Activated CD8-positive, alpha-beta memory T cell treated with anti-CD3 and anti-CD28 coated beads, Interleukin-2, amount 50 U/mL, for 48 hours (primary cell): ENCODE measurements at places on chromosomes 6 and 20.

- no peak for DNase-seq
Observed at GRCh38 chr6:22353101-22353500, 56.3 kb upstream of the PRL start.

DNA sequence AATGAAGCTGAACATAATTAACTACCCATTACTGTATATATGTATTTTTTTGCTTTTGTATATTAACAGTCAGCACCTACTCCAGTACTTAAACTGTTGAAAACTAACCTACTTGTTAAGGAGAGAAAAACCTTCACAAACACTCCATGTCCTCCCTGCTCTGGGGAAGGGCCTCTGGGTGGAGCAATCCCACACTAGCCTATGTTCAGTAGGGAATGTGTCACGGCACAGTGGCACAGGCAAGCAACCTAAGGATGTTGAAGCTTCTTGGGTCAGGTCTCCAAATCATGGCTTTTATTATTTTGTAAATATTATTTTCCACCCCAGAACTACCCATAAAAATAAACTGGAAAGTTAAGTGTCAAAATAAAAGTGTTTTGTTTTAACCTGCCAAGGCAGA is 5.3 kb downstream of the MAN1A1 start:
- no peak for DNase-seq

GRCh38 chr20:47465335-47466090 is 36.2 kb upstream of the NCOA3 start:
- DNase-seq: no peak

GRCh38 chr6:145336119-145336518 is 399.2 kb downstream of the EPM2A start:
- no peak for DNase-seq

GRCh38 chr20:20465252-20465651 is 97.3 kb downstream of the INSM1 start:
- DNase-seq: no peak

- DNase-seq: no peak
Observed at GRCh38 chr6:21791581-21791980, 198.0 kb downstream of the SOX4 start.

DNA sequence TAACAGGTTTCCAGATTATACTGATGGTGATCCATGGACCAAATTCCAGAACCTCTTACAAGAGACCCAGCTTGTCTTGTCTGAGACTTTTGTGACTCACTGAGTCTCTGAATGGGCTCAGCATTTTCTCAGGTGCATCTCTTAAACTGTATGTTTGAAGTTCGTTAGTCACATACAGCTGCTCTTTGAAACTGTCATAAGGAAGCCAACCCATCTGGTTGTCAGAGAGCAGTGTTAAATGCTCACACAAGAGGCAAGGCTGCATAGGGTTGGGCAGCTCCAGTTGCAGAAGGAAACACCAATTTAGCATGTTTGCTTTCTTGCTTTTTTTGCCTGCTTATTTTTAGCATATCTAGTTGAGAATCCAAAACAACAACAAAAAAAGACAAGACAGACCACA is 47.1 kb downstream of the TRIM27 start:
- DNase-seq: no peak

GRCh38 chr20:44302736-44303135 is 8.3 kb downstream of the FITM2 start:
- no peak for DNase-seq

DNA sequence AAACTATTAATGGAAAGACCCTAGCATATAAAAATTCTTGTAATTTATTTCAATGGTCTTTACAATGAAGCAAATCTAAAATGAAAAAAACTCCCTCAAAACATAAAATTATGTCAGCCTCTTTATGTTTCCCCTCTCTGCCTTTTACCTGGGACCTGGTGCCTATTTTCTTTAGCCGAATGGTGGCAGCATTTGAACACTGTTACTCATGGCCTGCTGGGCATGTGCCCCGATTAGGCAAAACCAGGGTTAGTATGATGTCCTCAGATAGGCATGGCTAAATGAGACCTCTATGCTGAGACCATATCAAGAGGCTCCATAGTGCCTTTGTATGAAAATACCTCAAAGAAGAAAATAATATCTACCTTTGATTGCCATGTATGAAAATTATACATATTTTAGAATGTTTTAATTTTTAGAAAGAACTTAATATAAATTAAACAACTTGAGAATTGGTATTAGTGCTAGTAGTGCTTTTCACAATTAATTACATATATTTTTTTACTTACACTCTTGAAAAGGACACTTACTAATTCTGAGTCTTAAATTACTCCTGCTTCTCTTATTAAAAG is 22.5 kb upstream of the C6orf58 start:
- DNase-seq: no peak

GRCh38 chr20:44762466-44763140 is 16.9 kb downstream of the KCNK15 start:
- no peak for DNase-seq

DNA sequence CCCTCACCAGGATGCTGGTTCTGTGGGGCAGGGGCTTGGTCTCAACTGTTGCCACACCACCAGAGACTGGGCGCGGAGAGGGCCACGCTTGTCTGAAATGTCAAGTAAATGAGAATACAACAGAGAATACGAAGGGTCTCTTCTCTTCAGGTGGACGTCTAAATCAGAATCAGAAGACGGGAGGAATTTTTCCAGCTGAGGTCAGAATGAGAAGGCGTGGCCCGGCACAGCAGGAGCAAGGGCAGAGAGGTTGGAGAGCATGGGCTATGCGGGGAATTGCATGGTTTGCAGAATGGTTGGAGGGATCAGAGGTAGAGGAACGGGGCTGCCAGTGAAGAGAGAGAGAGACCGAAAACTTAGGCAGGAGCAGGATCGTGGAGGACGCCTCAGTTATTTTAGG is 337.9 kb downstream of the QKI start:
- DNase-seq: no peak

DNA sequence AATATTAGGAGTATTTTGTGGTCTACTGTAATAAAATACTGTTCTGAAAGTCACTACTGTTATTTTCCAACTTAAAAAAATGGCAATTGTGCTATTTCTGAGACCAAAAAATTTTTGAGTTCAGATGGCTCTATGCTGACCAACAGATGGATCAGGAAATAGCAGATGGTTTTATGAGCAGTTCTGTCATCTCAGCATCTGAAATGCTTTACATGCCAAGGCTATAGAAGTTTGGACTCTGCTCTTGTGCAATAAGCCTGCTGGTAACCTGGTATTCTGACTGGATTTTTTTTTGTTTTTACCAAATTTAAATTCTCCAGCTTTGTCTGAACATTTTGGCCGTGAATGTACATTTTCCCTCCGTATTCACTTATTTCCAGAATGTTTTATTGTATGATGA is 1127.5 kb downstream of the GRIK2 start:
- DNase-seq: no peak

GRCh38 chr20:64001607-64002011 is 20.7 kb downstream of the PRPF6 start:
- DNase-seq: no peak

- DNase-seq: no peak
Observed at GRCh38 chr6:156395276-156395675, 381.9 kb upstream of the ARID1B start.

GRCh38 chr20:43977252-43977651 is 62.6 kb downstream of the TOX2 start:
- no peak for DNase-seq

GRCh38 chr20:59435518-59435917 is 135.1 kb downstream of the EDN3 start:
- no peak for DNase-seq

DNA sequence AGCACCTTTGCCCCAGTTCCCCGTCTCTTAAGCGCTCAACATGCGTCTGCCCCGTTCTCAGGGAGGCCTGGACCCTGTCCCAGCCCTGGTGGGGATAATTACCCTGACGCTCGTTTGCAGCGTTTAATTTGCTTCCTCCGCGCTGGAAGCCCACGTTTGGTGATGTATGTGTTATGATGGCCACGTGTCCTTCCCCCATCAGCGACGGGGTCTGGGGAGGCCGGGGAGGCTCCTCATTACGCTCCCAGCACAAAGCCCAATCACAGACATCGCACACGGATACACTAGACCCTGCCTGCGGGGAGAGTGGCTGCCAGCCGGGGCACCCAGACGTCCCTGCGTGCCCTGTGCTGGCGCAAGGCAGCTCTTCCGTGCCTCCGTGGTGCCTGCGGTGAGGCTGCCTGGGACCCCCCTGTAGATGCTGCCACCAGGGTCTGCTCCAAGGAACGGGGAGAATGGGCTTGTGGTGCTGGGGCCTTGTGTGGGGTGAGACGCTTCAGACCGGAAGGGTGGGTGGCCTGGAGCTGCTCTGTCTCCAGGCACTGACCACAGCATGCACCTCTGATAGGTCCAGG is 10.2 kb upstream of the CHRNA4 start:
- no peak for DNase-seq

DNA sequence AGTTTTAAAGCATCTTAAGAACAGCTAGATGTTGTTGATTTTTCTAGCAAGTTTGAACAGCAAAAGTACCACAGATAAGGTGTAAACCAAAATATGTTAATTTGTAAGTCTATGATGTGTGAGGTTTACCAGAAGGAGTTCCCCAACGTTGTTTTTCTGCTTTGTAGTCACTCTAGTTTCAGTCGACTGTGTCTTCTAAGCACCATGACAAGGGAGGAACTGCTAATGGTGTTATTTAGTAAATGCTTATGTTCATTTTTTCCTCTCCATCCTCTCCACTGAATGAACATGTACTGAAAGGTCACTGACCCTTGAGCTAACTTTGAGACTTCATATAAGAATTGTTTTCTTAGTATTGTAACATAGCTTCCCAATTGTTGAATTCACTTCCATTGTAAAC is 3.0 kb downstream of the ENPP3 start:
- DNase-seq: no peak

DNA sequence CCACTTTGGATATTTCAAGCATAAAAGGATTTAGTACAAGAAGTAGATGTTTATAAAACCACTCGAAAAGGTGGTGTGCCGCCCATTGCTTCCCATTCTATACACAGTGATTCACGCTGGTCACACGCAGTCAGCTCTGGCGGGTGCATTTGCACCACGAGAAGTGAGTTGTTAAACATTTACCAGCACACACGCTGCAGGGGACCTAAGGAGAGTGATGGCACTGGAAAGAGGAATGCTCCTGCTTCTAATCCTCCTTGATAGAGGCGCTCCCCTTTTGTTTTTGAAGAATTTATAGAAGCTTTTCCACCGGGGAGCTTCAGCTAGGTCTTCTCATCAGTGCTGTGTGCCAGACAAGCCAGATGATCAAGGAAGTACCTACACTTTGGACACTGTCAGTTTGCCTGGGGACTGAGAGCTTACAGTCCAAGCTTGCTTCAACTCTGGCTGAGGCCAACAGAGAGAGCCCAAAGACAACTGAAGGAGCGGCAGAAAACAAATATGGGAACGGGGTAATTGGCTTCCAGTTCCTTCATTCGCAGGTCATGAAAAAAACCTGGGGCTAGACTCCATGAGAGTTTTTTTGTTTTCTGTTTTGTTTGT is 31.2 kb downstream of the MUC22 start:
- no peak for DNase-seq

DNA sequence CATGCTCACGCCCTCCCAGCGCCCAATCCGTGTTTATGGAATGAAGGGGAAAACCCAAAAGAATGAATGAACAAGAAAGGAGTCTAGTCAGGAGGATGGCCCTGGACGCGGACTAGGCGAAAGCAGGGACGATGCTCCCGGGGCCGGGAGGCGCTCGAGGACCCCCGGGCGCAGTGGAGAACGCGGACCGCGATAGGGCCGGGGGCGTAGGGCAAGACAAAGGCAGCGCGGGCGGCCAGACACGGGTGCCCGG is 758 bp downstream of the GCLC start:
- DNase-seq: no peak

- no peak for DNase-seq
Observed at GRCh38 chr6:56752009-56752408, 109.3 kb upstream of the DST start.

GRCh38 chr6:123117145-123117908 is 121.3 kb downstream of the CLVS2 start:
- no peak for DNase-seq

- no peak for DNase-seq
Observed at GRCh38 chr6:12844284-12845223, 128.0 kb downstream of the PHACTR1 start.

GRCh38 chr6:154580397-154581135 is 70.1 kb upstream of the CNKSR3 start:
- no peak for DNase-seq

- DNase-seq: no peak
Observed at GRCh38 chr6:165940366-165940765, 227.3 kb downstream of the TBXT start.

GRCh38 chr6:2081155-2082138 is 164.0 kb downstream of the GMDS start:
- DNase-seq: no peak
